Urinary bladder (tissue), 4 donors: ENCODE measurements at places on chromosomes 3 and 15. TPM values are rescaled to one million over a fixed set of nuclear protein-coding genes. Genes with fewer than 3 reads are reported as not detected.

DNA sequence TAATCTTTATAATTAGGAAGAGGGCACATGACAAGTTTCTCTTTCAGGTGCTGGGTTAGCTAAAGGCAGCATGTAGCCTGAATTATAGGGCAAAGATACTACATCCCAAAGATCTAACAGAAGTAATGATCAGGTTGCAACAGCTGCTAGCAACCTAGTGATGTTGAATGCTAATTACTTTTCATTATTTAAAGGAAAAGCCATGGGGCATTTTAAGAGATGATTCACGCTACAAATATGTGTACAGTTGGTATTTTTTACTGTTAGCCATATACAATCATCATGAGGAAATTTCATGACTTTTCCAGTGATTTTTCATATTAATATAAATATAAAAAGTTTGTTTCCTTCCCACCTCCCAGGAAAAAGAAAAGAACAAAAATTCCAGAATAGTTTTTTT lies 43.0 kb downstream of the NEK10 start:
- no peak for DNase-seq

DNA sequence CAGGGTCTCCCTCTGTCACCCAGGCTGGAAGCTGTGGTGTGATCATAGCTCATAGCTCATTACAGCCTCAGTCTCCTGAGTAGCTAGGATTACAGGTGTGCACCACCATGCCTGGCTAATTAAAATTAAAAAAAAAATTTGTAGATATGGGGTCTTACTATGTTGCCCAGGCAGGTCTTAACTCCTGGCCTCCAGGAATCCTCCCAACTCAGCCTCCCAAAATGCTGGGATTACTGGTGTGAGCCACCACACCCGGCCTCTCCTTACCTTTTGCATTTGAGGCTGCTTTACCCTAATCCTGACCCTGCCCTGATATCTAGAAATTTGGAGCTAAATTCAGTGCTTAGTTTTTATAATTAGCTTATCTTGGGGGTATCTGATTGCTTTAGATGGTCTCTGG lies 83.2 kb upstream of the GCNT3 start:
- no peak for DNase-seq

DNA sequence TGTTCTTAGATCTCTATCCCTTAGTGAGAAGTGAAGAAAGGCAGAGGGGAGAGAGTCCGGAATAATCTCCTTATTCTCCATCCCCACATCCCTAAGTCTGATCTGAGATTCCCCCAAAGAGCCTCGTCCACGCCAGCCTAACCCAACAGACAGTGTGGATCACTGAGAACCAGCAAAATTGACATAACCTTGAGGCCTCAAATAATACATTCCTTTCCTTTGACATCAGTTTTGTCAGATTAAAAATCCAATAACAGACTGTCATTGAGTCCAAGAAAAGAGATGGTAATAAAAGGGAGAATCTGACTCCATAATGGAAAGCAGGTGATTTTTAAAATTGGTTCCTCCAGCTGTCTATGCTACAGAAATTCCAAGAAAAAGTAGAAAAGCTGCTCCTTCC lies 7.7 kb upstream of the SIAH2 start:
- no peak for DNase-seq

GRCh38 chr15:60652245-60652644 lies 173.3 kb upstream of the ICE2 start:
- DNase-seq = no peak

GRCh38 chr15:67013696-67014095 lies 51.7 kb upstream of the SMAD3 start:
- no peak for DNase-seq

DNA sequence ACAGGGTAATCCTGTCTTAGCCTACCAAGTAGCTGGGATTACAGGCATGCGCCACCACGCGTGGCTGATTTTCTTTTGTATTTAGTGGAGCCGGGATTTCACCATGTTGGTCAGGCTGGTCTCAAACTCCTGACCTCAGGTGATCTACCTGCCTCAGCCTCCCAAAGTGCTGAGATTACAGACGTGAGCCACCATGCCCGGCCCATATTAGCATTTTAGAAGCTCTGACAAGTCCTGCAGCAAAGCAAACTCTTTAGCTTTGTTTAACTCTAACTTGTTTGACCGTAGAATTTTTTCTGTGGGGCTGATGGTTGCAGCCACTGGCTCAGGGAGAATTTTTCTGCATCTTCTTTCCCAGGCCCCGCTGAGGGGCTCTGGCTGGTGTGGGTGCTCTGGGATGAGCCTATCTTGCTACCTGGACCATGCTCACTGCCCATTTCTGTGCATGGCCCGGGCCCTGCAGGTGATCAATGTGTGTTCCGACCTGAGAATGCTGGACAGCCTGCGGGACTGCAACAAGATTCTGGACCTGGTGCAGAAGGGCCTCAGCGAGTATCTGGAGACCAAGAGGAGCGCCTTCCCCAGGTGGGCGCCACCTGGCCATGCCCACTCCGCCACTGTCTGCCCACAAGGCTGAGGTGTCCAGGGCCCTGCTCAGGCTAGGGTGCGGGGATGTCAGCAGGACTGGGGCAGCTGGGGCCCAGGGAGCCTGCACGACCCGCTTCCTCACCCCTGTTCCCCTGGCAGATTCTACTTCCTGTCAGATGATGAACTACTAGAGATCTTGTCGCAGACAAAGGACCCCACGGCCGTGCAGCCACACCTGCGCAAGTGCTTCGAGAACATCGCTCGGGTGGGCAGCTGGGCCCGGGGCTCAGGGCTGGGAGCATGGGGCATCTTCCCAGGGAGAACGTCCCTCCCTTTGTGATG lies 41.3 kb downstream of the DNAH1 start:
- DNase-seq = no peak

DNA sequence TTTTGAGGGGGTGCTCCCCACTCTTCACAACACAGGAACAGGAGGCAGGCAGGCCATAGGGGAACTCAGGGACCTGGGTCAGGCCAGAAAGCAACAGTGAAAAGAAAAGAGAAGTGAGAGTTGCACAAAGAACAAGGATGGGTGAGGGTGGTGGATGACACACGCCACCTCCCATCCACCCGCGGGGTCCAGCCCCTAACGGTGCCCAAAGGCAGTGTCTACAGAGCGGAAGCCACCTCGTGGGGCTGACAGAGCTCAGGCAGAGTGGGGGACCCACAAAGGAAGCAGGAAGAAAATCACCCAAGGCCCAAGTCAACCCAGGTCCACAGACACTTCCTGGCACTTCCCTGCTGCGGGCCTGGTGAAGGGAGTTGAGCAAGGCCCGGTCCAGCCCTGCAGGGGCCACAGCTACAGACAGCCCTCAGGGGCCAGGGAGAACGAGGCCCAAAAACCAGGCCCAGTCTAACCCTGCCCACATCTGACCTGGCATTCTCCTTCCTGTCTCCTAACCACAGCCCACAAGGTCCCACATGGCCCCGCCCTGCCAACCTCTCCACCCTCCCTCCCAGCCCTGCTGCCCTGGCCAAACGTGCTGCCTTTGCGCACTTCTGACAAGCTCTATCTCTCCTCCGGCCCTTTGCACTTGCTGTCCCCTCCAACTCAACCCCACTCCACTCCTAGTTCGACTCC lies 5.9 kb downstream of the NUP210 start:
- DNase-seq = no peak

HIGD2B gene
- not detected for polyA plus RNA-seq

CFAP100 gene
- polyA plus RNA-seq = not detected

TEX264 gene
- 64.2 TPM for polyA plus RNA-seq

GMNC gene
- not detected for polyA plus RNA-seq

OR5K3 gene
- not detected for polyA plus RNA-seq

LMAN1L gene
- 0.33 TPM for polyA plus RNA-seq

CRABP1 gene
- 0.20 TPM for polyA plus RNA-seq
